Astrocyte of the spinal cord (primary cell): ENCODE measurements at places on chromosomes 1 and 21.

GRCh38 chr1:212667223-212668139 lies 32.2 kb downstream of the BATF3 start:
- DNase-seq, result peak; percentile 95

GRCh38 chr1:92476071-92476631 lies 10.6 kb downstream of the GFI1 start:
- DNase-seq, result no peak

DNA sequence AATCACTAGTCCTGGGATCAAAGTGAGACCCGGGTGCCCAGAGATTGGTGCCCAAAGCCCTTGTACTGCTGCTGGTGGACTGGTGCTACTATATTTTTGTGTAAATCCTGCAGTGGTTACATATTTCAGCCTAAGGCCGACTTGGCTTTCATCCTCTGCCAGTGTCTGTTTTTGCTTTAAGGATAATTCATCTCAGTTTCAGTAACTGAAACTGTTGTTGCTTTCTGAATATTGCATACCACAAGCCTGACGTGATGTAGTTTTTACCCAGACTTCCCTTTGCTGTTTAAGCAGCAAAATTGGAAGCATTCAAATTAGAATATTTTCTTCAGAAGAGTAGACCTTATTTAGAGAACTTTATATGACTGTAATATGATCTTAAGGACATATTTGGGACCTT lies 341.8 kb downstream of the RYR2 start:
- peak; percentile 9 for DNase-seq

DNA sequence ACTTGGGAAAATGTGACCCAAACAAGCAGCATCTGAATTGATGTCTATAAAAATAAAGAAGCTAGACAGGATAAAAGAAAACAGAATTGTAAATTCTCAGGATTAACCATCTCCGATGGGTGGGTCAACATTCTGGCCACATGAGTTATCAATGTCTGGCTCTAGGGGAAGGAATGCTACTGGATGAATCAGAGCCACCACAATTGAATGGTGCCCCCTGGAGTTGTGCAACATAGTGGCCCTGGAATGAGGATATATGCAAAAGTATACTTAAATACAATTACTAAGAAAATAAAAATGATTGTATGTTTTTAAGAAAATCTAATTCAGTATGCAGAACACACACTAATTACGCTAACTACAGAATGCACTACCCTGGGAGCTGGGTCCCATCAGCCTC lies 185.6 kb downstream of the TGFBR3 start:
- peak; percentile 9 for DNase-seq

DNA sequence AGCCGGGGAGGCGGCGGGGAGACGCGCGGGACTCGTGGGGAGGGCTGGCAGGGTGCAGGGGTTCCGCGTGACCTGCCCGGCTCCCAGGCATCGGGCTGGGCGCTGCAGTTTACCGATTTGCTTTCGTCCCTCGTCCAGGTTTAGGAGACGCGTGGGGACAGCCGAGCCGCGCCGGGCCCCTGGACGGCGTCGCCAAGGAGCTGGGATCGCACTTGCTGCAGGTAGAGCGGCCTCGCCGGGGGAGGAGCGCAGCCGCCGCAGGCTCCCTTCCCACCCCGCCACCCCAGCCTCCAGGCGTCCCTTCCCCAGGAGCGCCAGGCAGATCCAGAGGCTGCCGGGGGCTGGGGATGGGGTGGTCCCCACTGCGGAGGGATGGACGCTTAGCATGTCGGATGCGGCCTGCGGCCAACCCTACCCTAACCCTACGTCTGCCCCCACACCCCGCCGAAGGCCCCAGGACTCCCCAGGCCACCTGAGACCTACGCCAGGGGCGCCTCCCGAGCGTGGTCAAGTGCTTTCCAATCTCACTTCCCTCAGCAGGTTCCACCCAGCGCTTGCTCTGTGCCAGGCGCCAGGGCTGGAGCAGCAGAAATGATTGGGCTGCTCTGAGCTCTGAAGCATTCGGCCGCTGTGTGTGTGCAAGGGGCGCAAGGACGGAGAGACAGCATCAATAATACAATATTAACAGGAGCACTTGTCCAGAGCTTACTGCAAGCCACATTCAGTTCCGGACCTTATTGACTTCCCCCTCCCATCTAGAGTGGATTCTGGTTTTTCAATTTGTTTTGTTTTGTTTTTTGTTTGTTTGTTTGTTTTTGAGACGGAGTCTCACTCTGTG lies 10.3 kb downstream of the SIM2 start:
- DNase-seq, result no peak
